ENCODE measurements at places on chromosomes 4 and X. TPM values are rescaled to one million over a fixed set of nuclear protein-coding genes. Genes with fewer than 3 reads are reported as not detected.

DNA sequence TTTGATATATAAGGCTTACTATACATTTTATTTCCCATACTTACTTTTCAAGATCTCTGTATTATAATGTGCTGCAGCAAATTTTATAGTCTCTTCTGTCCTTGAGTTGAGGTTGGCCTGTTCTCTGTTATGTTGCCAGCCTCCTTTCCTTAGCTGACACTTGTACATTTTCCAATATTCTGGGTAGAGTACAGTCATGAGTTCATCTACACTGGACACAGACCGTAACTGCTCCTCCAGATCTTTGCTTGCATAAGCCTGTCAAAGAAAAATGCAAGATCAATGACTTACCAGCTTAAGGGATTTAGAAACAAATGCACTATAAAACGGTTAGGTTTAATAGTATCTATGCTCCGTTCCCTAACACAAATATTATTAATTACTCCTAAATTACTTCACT lies 63.2 kb downstream of the VEGFC start:
- no peak for DNase-seq

SMIM10 gene
- 1.8 TPM for total RNA-seq

GRCh38 chr4:41506130-41506529 lies 31.8 kb upstream of the LIMCH1 start:
- DNase-seq: peak; percentile 54

PABPC1L2A gene
- not detected for total RNA-seq

DNA sequence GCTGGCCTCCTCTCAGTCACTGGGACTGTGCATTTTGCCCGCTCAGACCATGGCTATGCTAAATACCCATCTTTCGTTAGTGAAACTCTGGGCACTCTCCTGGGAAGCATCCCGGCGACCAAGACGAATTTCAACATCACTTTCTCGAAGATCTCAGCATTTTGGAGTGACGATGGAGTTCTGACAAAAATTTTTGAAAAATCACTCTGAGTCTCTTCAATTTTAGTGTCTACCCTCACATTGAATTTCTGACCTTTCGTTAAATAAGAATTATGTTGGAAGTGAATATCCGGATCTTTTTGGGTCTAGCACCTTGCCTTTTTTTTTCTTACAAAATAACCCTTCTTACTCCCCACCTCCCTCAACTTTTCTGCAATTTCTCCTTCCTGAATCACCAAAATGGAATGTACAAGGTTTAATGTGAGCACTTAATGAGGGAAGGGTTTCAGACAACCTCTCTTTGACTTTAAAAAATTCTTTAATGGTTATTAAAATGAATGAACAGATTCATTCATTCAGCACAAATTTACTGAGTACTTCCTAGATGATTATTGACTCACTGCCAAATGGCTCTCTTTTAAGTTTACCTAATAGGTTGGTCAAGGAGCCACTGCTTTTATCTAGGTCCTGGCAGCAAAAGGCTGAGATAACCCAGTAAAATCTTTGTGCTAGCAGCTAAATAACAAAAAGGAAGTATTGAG lies 746 bp upstream of the AADAT start:
- no peak for DNase-seq

UCHL1 gene
- 19.3 TPM for total RNA-seq

DNA sequence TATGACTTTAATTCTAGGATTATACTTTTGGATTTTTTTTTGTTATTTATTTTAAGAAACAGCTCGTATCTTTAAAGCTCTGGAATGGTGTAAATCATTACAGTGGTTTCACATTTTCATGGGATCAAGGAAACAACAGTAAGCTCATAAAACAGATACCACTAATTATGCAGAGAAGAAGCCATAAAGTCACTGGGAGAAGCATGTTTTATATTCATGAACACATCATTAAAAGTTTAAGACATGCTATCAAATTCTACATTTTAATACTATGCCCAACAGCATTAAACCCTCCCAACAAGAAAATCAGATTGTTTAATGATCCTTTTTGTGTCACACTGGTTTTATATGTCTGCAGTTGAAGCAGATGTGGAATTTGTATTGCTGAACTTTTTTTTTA lies 149.9 kb downstream of the FBXO8 start:
- DNase-seq: no peak
